AG09319 (cell line): ENCODE measurements at places on chromosomes 1 and 21.

GRCh38 chr1:73401666-73402065 lies 796.3 kb downstream of the LRRIQ3 start:
- no peak for DNase-seq

DNA sequence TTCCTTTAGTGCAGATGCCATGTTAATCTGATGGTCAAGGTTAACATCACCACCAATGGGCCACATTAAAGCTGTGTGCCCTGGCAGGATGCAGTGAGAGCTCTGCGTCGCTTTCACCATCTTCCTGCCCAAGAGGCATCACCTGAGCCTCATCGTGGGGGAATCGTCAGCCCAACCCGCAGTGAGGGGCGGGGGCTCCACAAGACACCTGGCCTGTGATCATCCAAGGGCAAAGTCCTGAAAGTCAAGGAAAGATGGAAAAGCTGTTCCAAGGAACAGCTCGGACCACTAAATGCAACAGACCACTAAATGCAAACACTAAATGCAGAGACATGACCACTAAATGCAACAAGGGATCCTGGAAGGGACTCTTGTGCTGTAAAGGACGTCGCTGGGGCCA lies 49.9 kb downstream of the WDR4 start:
- DNase-seq, result no peak

GRCh38 chr1:223326776-223327175 lies 37.2 kb downstream of the SUSD4 start:
- no peak for DNase-seq

DNA sequence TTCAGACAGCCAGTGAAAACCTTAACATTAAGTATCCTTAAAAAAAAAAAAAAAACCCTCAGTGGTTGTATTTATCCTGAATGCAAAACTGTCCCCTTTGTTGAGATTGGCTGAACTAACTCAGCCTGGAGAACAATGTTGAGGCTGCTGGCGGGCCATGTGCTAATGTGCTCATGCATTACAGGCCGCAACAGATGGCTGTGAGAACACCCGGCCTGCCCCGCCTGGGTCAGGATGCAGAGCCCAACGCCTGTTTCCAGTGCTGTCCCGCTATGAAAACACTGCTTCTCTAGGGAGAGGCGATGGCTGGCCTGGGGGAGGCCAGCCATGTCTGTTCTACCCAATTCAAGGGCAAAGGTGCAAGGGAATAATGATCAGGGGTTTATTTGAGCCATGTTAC lies 13.8 kb downstream of the OLIG2 start:
- no peak for DNase-seq

DNA sequence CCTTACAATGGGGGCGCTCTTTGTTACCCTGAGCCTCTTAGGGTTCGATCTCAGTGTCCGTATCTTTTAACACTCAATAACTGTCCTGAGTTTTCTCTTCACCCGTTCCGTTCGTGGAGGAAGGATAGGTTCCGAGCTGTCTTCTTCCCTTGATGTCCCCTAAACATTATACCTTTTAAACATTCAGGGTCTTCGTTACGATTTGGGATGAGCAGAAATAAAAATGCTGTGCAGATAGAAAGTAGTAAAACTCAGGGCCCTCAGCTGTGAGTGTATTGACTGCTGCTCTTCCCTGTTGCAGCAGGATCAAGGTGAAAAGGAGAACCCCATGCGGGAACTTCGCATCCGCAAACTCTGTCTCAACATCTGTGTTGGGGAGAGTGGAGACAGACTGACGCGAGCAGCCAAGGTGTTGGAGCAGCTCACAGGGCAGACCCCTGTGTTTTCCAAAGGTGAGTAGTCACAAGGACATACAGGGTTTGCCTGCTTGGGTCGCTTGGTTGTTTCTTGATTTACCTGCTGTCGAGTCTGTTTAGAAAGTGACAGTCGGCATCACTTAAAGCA lies 784 bp downstream of the RPL11 start:
- no peak for DNase-seq

- no peak for DNase-seq
Measured at GRCh38 chr21:17783481-17784179, 35.5 kb downstream of the C21orf91 start.

GRCh38 chr1:13702425-13703127 lies 2.6 kb downstream of the PRDM2 start:
- no peak for DNase-seq

DNA sequence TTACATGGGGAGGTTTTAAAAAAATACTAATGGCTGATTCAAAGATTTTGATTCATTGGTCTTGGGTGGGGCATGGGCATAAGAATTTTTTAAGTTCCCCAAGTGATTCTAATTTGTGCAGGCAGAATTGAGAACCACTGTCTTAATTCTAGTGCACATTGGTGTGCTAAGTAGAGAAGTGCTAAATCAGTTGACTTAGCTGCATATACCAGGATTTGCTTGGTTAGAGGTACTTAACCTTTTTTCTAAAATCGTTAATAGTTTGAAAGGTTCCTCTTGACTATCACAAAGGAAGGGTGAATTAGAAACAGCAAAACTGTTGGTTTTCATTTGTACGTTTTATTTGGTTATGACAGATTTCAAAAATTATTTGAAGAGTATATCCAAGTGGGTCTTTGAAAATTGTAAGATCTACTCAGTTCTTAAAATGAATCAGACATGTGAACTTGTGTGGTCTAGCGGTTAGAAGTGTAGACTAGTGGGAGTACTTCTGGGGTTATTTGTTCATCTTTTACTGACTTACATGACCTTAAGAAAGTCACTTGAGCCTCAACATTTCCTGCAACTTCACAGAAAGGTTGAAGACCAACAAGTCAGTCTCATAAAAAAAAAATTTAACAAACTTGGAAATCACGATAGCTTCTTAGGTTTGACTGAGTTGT lies 66.7 kb downstream of the RPAP2 start:
- DNase-seq, result no peak

DNA sequence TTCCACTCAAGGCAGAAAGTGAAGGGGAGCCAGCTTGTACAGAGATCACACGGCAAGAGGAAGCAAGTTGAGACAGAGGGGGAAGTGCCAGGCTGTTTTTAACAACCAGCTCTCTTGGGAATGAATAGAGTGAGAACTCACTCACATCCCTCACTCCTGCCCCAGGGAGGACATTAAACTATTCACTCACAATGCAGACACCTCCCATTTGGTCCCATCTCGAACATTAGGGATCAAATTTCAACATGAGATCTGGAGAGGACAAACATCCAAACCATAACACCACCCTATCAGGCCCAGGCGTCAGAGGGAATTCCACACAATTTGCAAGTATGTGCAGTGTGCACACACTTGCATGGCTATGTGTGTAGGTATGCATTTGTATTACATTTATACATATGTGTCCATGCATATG lies 62.7 kb downstream of the DMAP1 start:
- no peak for DNase-seq

DNA sequence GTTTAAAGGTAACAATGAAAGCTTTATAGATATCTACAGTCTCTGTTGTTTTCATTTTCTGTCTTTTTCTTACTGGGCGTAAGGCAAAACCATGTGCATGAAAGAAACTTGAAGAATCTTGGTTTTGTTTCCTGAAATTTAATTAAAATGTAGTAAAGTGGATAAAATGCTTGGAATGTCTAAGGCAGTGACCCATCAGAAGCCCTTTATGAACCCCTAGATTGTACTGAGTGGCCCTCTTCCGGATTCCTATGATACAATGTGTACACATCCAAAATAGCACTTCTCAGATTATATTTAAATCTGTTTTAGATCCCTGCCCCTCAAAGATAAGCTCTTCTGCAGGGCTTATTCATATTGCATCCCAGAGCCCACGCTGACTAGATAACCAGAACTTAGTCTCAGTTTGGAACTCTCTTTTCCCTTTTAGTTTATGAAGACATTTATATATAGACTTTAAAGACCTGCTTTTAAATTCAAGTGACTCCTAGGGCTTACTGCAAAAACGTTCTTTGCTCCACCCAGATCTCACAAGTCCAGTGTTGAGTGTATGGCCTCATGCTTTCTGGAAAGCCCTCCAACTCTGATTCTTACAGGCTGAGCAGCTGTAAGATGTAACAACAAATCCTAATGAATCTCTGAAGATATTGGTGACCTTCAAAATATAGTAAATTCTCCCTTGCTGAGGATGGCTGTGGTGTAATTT lies 142.9 kb downstream of the LRRC7 start:
- no peak for DNase-seq

GRCh38 chr1:118993700-118994026 lies 5.5 kb upstream of the TBX15 start:
- DNase-seq, result no peak

- no peak for DNase-seq
Measured at GRCh38 chr1:231020139-231020601, 19.9 kb downstream of the FAM89A start.

DNA sequence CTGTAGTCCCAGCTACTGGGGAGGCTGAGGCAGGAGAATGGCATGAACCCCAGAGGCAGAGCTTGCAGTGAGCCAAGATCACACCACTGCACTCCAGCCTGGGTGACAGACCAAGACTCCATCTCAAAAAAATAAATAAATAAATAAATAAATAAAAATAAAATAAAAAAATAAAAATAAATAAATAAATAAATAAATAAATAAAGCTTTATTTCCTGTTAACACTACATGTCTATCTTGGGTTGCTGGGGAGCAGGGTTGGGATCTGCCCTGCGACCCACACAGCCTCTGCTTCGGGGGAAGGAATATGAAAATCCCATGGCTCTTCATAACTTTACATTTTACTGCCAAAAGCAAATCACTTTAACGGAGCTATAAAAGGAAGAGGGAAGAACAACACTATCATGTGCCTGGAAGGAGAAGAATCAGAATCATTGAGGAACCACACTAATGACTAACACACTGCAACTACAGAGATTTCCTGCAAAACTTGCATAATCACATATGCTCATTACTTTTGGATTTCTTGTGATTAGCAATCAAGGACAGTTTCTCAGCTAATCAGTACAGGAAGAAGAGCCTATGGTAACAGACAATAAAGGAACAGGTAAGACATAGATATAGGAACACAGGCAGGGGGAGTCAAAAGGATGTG lies 72.8 kb upstream of the CD55 start:
- DNase-seq, result no peak

GRCh38 chr1:158191299-158191698 lies 10.6 kb downstream of the CD1D start:
- DNase-seq, result no peak

DNA sequence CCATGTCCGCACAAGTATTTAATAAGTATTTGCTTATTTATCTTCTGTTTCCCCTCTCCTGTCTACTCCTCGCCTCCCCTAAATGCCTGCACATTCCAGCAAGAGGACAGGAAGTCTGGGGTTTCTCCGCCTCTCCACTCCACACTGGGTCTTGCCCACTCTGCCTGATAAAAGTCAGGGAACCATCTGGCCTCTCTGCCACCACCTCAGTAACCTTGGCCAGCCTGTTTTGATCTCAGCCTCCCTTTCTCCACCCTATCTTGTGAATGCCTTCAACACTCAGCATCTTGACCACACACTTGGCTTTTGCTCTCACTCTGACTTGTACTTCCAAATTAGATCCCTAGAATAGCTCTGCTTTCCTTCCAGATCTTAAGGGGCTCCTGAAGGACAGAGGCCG lies 165.3 kb upstream of the UBE2U start:
- DNase-seq, result no peak

- DNase-seq, result no peak
Measured at GRCh38 chr1:172874950-172875349, 175.8 kb downstream of the TNFSF18 start.

DNA sequence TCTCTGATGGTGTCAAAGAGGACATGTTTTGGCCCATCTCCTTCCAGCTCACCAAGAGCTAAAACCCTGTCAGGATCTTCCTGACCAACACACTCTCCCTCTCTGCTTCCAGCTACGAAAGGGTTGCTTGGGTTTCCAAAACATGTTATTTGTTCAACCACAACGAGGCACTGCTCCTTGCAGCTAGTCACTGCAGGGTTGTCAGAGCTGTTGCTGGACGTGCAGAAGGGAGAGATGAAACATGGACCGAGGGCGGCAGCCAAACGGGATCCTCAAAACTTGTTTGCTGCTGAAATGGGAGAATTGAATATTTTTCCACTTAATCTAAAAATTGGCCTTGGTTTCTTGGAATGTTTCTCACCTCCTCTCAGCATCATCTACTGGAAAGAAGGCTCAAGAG lies 12.4 kb downstream of the ZBTB18 start:
- DNase-seq, result no peak

DNA sequence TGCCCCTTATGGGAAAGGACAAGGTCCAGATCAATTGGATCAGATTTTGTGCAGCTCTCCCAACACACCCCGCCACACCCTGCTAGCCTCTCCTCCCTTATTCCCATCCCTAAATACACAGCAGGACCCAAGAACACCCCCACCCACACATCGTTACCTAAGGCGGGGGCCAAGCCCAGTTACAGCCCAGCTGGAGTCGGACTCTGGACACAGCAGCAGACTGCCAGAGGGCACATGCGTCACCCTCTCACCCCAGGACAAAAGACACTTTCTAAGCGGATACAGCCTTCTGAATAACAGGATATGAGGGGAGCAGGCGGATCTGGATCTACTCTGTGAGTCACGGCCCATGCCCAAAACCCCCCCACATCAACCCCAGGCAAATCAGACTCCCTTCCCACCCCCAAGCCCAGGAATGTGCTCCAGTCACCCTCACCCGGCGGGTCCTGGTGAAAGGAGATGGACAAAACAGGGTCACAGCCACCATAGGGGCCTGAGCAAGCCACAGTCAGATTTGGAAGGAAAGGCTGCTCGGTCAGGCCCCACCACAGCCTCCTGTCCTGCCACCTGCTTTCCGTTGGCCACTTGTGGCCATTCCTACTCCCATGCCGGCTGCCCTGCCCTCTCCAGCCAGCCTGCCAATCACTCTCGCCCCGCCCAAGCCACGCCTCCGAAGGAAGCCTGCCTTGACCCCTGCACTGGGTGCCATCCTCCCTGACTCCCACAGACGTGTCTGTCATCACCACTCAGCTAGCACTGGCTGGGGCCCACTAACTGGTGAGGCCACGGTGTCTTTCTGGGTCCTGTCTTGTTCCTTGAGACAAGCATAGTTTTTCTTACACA lies 4.0 kb downstream of the S100A16 start:
- peak; percentile 58 for DNase-seq

- no peak for DNase-seq
Measured at GRCh38 chr1:20154301-20154831, 15.2 kb downstream of the PLA2G2F start.

GRCh38 chr1:214335567-214335966 lies 54.6 kb downstream of the SMYD2 start:
- DNase-seq, result no peak

DNA sequence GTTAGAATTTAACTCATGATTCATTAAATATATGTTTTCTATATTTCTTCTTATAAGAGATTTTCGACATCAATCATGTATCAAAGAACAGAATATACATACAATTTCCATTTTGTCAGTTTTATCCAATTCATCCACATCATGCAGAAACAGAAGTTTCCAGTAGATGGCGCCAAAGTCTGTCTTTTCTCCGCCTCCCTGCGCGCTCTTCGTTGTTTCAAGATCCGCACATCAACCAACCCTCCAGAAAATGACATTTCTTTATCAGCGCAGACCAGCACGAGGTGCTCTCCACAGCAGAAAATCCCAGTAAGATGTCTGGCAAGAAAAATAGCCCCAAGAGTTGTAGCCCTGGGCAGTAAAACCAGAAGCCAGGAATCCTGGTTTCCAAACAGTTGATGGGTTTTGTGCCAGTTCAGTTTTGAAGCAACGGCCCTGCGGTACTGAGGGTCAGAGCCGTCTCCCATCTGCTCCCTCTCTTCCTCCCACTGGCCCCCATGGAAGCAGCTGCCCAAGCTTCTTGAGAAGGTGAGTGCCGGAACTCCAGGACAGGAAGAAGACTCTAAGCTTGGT lies 38.6 kb upstream of the GPR137B start:
- no peak for DNase-seq
